ENCODE measurements at places on chromosomes 2 and 18.
A peak's percentile ranks its signal among the peaks of the same experiment; 100 is the strongest.

DNA sequence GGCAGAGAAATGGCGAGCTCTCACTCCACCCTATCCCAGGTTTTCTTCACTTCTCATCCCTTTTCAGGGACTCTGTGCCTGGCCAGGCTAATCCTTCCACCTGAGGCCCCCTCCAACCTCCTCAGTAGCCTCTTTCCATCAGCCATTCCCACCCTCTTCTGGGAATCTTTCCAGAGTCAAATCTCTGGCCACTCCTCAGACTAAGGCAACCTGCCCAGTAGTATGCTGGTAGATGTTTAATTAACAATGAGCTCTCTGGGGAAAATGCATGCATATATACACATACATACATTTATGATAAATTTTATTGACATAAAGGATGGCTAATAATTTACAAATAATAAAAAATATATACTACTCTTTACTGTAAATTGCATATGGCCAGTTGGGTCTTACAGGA is 11.4 kb upstream of the ASPRV1 start:
- DNase-seq: no peak

GRCh38 chr2:1874101-1874865 is 130.0 kb upstream of the PXDN start:
- DNase-seq: no peak

DNA sequence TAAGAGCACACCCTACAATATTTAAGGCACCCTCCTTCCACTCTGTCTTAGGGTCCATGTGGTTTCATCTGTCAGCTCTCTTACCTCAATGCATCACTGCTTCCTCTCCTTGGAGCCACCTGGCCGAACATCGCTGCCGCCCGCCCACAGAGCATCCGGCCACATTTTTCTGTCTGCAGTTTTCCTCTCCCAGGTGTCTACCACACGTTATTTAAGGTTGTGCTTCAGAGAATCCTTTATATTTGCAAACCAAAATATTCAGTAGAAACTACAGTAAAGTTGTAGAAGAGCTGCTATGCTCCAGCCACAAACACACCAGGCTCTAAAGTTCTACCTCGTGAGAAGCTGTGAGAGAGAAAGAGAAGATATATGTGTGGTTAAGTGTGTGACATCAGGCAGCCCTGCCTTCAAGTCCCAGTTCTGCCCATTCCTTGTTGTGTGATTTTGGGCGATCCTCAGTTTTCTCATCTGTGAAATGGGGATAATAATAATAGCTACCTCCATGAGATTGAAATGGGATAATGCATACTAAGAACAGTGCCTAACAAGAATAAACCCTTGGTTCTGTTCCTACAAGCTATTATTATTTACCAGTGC is 4.9 kb upstream of the STK17B start:
- peak; percentile 96 for DNase-seq

- no peak for DNase-seq
These were observed 42.6 kb downstream of the PXDN start for GRCh38 chr2:1701556-1702185.

DNA sequence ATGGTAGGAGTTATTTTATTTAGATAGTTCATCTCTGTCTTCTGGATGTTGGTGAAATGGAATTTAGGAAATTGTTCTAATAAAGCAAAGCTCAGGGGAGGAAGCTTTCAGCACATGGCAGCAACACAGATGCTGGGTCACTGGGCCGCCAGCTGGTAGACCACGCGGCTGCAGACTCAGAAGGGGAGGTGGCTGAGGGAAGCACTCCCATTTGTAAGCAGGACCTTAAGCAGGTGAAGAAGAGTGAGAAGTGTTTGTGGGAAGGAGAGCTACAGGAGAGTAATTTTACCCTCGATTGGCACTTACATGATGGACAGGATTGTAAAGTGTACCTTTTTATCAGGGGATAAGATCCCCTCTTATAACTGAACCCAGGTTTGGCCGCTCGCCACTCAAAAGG is 24.4 kb downstream of the NMS start:
- DNase-seq: no peak

All from central memory CD4-positive, alpha-beta T cell (primary cell).